ENCODE measurements at places on chromosomes 2 and 18.

DNA sequence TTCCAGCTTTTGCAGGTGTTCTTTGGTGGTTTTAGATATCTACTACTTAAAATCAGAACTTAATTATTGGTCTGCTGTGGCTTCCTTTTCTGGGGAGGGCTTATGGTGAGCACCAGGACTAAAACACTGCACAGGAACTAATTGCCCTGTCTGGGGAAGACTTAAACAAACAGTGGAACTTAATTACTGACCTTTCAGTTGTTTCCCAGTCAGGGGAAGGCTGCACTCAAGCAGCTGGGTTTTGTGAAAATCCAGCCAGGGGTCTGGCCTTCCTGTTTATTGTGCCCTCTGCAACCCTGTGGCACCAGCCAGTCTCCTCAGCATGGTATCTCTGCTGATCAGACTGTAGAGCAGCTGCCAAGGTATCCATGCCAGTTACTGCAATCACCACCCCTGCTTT lies 398.2 kb downstream of the ADCYAP1 start:
- DNase-seq: no peak

GRCh38 chr2:205024822-205025518 lies 479.7 kb downstream of the PARD3B start:
- no peak for DNase-seq

GRCh38 chr2:39664888-39665591 lies 677 bp upstream of the TMEM178A start:
- no peak for DNase-seq

GRCh38 chr18:48811401-48811800 lies 139.4 kb downstream of the SMAD7 start:
- DNase-seq: no peak

- DNase-seq: peak; percentile 41
Measured at GRCh38 chr2:170716851-170717598, 1.9 kb downstream of the SP5 start.

- DNase-seq: no peak
Measured at GRCh38 chr18:45109706-45110105, 429.0 kb downstream of the SETBP1 start.

GRCh38 chr2:24121066-24121465 lies 2.1 kb downstream of the PFN4 start:
- no peak for DNase-seq

DNA sequence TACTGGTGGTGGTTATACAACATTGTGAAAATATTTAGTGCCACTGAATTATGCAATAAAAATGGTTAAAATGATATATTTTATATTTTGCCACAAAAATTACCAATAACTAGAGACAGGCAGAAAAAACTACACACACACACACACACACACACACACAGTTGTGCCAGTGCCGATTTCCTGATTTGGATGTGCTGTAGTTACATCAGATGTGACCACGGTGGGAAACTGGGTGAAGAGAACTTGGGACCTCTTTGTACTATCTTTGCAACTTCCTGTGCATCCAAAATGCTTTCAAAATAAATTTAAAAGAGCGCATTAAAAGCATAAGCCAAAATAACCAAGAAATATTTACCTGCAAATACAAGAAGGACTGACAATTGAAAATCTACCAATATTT lies 61.6 kb upstream of the CCBE1 start:
- no peak for DNase-seq

DNA sequence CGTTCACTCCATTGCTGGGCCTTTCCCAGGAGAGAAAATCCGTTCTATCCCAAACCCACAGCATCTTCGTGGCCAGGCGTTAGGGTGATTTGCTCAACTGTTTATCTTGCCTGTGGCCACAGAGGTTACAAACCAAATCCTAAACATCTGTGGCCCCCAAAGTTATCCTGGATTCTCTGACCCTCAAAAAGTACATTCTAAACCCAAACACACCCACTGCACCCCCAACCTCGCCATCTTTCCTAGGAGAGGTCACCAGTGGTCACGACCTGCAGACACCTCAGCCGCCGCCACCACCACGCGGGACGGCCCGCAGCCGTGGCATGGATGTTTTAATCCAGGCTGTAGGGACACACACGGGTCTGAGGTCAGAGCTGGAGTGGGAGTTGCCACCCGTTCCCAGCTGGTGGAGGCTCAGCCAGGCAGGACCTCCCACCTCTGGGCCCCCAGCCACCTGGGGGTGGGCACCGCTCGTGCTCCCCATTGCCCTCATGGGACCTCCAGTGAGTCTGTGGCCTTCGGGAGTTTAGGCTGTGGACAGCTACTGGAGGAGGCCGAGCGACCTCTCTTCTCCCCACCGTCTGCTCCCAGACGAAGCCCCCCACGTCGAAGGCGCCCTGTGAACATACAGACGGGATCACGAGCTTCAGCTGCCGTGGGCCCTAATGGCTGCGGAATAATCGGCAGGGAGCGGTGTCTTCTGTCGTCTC lies 72.0 kb downstream of the KCNG2 start:
- DNase-seq: no peak

- no peak for DNase-seq
Measured at GRCh38 chr2:226581004-226581403, 218.6 kb downstream of the IRS1 start.

DNA sequence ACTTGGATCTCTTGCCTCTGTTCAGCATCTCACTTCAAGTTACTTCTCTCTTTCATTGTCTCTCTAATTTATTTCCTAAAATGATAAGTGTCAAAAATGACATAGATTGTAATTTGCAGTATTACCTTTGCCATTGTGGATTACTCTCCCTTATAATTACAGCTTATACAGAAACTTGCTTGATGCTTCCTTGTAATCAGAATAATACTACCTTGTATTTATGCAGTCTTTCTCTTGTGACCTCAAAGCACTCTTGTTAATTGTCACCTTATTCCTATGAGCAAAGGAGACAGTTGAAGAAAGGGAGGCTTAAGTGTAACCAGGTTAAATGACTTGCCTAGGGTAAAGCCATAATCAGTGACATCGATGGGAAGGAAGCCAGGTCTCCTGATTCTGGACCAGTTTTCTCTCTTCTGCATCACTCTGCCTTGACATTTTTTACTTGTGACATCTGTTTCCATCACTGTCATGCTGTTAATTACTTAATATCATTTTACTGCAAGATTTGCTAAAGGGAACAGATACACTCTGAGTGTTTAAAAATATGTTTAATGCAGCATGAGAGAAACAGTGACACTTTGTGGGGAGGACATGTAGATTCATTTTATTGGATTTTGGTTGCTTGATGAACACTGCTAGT lies 388.6 kb downstream of the PARD3B start:
- no peak for DNase-seq

- peak; percentile 43 for DNase-seq
Measured at GRCh38 chr2:27667446-27667845, 3.8 kb downstream of the SLC4A1AP start.

DNA sequence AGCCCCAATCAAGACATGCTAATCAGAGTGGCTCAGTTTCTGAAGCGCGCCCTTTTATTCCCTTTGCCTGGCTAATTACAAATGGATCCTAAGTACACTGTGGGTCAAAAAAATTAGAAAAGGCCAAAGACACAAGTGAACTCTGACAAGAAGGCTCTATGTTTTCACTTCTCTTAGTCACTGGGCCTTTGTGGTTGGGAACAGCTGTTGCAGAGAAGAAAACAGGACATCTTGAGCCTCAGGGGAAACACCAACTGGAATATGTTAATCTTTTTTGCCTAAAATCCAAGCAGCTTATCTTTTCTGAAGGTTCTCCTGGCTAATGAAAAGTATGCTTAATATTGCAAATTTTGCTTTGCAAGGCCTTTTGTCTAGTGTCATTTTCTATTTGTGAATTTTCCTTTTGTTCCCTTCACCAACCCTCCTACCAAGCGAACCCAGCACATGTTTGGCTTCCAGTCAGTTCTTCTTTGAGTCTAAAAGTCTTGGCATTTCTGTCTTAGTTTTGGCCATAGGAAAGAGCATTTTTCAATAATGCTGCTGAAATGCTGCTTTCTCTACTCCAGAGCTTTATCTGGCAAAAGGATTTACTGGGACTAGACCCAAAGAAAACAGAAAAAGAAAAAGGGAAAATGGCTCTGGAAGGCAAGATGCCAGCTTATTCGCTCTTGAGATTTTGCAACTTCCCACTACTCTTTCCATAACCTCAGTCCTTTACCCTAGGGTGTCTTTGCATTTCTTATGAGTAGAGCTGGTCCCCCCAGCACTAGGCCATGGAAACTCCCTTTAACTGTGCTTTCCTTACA lies 440.2 kb upstream of the ST6GAL2 start:
- DNase-seq: no peak

DNA sequence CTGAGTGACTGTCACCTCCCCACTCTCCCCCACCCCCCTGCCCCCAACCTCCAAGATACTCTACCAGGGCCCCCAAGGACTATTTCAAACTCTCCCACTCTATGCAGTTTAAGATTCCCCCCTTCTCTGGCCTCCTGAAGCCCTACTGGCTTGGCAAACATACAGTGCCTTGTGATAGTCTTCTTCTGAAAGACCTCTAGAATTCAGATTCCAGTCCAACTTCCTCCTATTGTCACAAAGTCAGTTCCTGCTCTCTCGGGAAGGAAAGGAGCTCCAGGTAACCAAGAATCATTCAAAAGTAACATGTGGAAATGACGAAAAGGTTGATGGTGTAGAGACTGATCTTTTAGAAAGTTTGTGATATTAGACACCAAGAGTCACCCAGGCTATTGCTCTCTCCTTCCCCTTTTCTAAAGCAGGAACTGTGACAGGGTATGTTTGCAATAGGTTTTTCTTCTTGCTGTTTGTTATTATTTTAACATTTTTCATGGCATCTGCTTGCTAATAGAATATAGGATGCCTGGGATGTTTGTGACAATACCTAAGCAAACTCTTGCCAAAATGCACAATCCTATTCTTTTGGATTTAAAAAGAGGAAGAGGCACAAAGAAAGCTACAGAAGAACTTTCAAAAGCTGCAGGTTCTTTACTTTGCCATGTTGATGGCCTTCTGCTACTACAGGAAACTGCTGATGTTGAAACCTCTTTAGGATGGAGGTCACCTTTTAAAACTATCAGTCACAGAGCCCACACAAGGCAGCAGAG lies 93.5 kb upstream of the MGAT4A start:
- peak; percentile 47 for DNase-seq

DNA sequence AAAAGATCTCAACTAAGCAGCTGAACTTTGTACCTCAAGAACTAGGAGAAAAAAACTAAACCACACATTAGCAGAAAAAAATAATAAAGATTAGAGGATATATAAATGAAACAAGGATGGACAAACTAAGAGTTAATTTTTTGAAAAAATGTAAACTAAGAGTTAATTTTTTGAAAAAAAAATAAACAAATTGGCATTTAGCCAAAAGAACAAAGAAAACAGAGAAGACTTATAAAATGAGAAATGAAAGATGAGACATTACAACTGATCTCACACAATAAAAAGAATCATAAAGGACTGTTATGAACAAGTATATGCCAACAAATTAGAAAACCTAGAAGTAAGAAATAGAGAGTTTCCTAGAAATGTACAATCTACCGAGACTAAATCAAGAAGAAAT lies 859.2 kb upstream of the GYPC start:
- DNase-seq: no peak

- DNase-seq: no peak
Measured at GRCh38 chr2:55017880-55018279, 32.4 kb downstream of the RTN4 start.

DNA sequence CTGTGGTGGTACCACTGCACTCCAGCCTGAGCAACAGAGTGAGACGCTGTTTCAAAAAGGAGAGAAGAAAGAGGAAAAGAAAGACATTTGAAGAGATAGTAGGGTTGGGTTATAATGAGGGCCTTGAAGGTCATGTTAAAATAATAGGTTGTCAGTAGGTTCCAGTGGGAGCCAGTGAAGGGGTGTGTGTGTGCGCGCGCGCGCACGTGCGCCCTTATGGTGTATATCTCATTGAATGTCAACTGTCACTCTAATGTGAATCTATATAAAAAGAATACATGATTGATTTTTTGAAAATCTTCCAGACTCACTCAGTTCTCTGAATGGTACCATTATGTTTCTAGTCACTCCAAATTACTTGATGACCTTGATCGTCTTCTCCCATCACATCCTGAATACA lies 9.1 kb downstream of the ZCCHC2 start:
- DNase-seq: no peak

DNA sequence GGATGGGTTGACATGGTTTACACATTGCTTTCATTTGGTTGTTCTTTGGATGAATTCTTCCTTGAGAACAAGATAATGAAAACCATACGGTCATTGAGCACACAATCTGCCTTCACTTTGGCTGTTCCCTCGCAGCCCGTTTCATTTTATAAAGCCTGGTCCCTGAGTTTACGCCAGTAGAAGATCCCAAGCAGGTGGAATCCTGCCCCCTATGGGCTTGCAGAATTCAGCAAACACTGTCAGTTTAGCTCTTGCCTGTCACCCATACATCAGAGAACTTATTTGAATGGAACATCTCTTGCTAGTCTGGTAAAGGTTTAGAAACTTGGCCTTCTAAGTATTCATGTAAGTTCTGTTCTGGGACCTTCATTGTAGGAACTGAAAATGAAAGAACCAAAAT lies 666.4 kb upstream of the ZEB2 start:
- no peak for DNase-seq

- DNase-seq: no peak
Measured at GRCh38 chr2:33432871-33433270, 43.6 kb upstream of the RASGRP3 start.

DNA sequence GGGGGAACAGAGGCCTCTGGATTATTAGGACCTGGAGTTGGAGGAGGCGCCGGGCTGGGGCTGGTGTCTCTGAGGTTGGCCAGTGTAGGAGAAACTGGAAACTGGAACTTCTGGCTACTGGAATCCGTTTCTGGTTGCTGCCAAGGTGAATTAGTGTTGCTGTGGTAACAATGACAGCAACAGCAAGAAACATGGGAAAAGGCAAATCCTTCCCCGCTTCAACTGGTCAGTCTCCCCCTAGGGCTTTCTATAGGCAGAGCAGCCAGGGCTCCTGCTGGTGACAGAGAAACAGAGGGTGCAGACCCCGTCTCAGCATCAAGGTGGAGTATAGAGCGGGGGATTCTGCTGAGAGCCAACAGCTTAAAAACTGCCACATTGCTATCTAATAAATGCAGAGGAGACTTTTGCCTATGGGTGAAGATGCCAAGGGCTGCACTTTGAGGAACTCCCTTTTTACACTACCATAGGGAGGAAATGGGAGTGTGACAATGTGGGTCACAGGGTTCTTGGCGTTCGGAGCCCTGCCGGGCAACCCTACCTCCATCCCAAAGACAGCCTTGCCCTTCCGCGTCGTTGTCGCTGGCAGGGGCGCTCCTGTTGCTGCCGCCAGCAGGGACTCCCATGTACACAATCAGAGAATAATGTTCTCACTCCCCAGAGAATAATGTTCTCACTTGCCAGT lies 81.4 kb upstream of the CABLES1 start:
- peak; percentile 48 for DNase-seq

DNA sequence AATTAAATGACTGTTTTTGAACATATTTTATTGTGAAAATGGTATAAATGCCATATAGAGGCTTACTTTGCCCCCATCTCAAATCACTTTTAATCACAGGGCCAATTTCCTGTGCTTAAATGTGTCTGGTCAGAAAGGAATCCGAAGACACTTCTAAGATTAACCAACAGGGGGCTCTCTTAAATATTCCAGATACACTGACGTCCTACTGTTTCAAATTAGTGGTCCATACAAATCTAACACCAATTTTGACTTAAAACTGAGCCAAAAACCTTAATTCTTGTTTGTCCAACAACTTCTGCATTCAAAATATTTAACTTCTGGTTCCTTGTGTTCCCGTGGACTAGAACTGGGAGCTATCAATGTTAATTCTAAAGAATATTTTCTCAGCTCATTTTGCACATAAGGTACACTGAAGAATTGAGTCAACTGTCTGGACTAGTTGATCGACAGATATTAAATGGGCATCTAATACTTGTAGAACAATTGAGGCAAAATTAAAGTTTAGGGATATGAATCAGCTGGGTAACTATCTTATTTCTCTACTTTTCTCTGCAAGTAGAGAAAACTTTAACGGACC lies 557.5 kb downstream of the ARHGAP15 start:
- peak; percentile 54 for DNase-seq
